Activated T-cell treated with anti-CD3 and anti-CD28 coated beads, Interleukin-2, amount 50 U/mL, for 1 hour (primary cell): ENCODE measurements at places on chromosomes 4 and X.

DNA sequence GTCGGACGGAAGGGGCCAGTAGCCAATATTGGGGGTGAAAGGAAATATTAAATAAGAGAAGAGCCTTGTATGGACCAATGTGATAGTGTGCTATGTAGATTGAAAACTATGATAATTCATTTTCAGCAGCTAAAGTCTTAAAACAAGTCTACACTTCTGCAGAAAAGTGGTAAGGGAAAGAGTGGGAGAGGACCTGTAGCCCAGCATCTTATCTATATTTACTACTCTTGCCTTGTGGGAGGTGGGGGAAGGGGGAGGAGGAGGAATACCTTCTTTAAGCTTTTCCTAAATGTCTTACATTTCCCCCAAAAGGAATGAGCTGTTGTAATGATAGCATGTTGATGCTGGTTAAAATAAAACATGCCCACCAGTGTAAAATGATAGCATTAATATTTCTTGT, 220.0 kb upstream of the SPRY1 start:
- no peak for DNase-seq

- DNase-seq: no peak
Observed at GRCh38 chr4:99275885-99276284, 14.9 kb downstream of the ADH1A start.

GRCh38 chr4:25892796-25893195, 21.2 kb upstream of the SMIM20 start:
- no peak for DNase-seq

- no peak for DNase-seq
Observed at GRCh38 chr4:47505666-47506065, 20.6 kb downstream of the ATP10D start.

GRCh38 chrX:153320555-153321184, 897 bp downstream of the PNMA6F start:
- no peak for DNase-seq

DNA sequence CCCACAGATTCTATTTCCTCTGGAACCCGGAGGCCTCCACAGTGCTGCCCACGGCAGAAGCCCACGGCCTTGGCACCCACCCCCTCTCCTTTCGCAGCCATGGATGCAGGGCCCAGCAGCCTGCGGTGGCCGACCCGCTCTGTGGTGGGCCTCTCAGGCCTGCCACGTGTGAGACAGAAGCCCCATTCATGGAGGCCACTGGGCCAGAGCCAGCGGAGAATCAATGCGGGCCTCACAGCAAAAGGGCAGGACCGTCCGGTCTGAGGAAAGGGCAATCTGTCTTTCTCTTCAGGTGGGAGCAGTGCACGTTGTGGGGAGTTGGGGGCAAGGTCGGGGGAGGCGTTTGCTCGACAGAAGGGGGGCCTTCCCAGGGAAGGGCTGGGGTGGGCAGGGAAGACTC, 8.4 kb upstream of the HAUS7 start:
- DNase-seq: no peak

DNA sequence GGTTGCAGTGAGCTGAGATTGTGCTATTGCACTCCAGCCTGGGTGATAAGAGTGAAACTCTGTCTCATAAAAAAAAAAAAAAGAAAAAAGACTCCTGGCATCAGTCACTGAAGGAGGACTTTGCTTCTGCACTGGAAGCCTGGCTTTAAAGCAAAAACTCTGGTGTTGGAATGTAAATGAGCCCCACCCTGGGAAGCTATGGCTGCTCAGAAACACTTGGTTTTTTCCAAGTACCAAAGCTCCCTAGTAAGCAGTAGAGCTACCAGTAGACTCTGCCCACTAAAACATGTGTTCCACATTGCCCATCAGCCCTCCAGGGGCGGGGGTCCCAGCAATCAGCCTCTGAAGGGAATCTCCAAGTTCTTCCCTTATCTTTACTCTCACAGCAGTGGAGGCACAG, 154.4 kb downstream of the SHROOM3 start:
- DNase-seq: no peak

- DNase-seq: no peak
Observed at GRCh38 chr4:151417766-151418376, 8.9 kb downstream of the FHIP1A start.

DNA sequence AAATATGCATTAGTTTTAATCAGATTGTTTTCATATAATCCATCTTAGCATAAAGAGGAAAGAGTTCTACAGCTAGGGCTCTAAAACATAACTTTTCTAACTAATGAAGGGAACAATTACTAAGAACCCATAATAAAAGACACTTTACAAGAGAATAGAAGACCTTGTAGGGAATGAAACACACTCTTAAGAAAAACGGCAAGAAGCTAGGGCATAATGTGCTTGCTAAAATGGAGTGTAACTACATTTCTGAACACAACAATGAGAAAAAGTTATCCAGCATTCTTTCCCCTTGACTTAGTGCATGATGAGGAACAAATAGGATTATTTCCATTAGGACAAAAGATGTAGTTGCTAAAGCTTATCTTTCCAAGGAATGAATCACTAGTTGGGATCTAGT, 54.6 kb downstream of the ARHGAP6 start:
- no peak for DNase-seq

- DNase-seq: no peak
Observed at GRCh38 chr4:3322059-3322550, 29.3 kb downstream of the RGS12 start.

- DNase-seq: no peak
Observed at GRCh38 chr4:124191329-124191728, 521.2 kb downstream of the ANKRD50 start.

DNA sequence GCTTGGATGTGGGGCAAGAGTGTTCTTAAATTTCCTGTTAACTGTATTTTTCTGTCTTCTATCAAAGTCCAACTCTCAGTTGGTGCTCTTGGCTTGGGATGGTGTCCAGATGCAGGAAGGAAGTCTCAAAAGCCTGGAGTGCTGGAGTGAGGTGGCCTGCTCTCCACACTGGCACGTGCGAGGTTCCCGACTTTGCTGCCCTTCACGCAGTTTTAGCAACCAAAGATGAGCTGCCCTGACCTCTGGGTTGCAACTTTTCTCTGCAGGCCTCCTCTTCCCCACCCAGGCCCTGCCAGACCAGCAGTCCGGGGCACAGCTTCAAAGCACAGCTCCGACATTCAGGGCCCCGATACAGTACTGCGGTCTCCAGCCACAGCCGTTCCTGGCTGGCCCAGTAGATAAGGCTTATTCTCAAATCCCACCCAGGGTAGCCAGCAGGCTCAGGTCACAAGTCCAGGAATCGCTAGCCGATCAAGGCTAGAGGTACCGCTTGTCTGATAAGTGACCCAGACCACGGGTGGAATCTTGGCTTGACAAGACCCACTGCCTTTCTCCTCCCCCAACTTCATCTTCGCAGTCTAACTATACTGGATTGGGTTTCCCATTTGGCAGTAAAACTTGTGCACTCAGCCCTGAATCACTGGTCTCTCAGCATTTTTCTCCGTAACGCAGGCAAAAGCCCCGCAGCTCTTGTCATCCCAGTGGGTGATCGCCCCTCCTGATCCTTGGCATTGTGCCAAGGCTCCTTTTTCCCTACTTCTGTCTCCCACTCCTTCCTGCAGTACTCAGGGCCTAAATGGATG, 21.8 kb upstream of the JADE1 start:
- no peak for DNase-seq

DNA sequence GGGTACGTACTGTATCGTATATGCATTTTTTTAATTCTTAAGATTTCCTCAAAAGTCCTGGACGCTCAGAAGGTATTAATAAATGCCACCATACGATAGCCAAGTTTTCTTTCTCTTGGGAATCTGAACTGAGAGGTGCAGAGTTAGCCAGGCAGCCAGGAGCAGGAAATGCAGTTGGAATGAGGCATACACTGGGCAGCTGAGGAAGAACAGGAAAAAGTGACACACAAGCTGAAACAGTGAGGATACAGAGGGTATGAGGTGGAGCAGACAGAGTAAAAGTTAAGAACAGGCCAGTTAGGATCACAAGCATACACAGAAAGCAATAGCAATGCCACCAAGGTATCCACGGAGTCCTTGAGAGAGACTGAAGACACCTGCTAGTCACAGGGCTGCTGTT, 13.4 kb downstream of the UFSP2 start:
- DNase-seq: no peak

DNA sequence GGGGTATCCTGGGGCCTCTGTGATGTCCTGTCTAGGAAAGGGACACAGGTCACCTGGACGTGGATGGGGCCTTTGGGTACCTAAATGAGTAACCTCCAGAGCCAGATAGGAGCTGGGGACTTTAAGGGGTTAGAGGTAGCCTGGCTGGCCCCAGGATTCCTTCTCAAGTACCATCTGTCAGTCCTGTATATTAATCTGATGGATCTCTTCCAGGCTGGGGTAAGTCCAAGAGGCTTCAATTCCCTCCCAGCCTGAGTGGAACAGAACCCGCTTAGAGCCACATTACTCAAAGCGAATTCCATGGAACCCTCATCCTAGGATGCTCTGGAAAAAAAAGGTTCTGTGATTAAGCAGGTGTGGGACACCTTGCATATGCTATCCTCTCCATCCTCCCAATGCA, 24.8 kb upstream of the MAP3K15 start:
- DNase-seq: no peak

- DNase-seq: no peak
Observed at GRCh38 chr4:32950866-32951265, 2230.7 kb downstream of the PCDH7 start.

DNA sequence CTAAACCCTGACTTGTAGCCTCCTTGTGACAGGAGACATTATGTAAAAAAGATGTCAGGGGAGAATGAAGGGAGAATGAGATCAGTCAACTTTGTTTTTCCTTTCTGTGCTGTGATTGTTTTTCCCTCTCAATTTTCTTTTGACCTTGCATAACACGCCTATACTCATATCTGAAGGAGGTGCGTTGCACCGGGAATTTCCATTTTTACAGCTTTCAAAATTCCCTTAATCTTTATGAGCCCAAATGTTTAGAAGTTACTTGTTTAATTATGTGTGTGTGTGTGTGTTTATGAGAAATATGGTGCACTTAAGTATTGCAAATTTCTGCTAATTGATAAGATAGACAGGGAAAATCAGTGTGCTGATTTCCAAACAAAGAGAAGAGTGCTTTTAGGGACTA, 21.6 kb downstream of the SYNPO2 start:
- DNase-seq: no peak

DNA sequence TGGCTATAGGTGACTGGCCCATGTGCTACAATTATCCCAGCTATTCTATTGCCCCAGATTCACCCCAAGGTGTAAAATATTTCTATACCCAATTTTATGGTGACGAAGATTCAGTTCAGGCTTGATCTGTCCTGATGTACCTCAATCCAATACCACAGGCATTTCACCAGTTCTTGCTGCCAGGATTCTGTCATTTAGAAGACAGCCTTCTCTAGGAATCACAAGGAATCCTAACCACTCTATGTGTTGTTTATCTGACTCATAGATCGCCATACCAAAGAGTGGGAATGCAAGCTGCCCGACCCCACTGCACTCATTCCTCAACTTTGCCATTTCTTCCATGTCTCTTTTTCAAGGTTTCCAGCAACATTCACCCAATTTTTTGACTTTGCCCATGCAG, 355.0 kb upstream of the EMCN start:
- no peak for DNase-seq

GRCh38 chr4:113837397-113837796, 75.9 kb upstream of the CAMK2D start:
- DNase-seq: no peak

GRCh38 chr4:63211776-63212479, 1197.3 kb downstream of the TECRL start:
- DNase-seq: no peak

DNA sequence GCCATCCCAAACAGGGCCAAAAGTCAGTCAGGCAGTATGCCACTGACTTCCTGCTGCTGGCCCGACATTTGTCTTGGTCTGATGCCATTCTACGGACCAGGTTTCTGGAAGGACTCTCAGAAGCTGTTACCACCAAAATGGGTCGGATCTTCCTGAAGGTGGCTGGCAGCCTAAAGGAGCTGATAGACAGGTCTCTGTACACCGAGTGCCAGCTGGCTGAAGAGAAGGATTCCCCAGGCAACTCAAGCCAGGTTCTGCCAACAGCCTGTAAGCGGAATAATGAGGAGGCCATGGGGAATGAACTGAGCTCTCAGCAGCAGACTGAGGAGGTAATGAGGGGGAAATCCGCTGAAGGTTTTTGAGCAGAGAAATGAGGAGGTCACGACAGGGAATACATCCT, 95.7 kb downstream of the RTL9 start:
- no peak for DNase-seq
